ENCODE measurements at places on chromosomes 5 and 9. TPM values are rescaled to one million over a fixed set of nuclear protein-coding genes. Genes with fewer than 3 reads are reported as not detected.

The EPB41L4A gene
- 44.6 TPM for total RNA-seq

The RNF38 gene
- 11.3 TPM for total RNA-seq

The TMC1 gene
- total RNA-seq, result 1.3 TPM

The PALM2AKAP2 gene
- 0.06 TPM for total RNA-seq

The NOXA1 gene
- total RNA-seq, result 2.1 TPM

The DCTN3 gene
- 67.2 TPM for total RNA-seq

The CDC42SE2 gene
- total RNA-seq, result 47.2 TPM

The PCDHGA8 gene
- total RNA-seq, result 3.0 TPM

The ACOT12 gene
- not detected for total RNA-seq

The BTF3 gene
- total RNA-seq, result 173 TPM

The HTR1A gene
- total RNA-seq, result not detected

Data from bladder microvascular endothelial cell (primary cell).